ENCODE measurements at places on chromosomes 4 and X.

- DNase-seq, result no peak
These were observed 18.7 kb upstream of the ZNF157 start for GRCh38 chrX:47351706-47352105.

DNA sequence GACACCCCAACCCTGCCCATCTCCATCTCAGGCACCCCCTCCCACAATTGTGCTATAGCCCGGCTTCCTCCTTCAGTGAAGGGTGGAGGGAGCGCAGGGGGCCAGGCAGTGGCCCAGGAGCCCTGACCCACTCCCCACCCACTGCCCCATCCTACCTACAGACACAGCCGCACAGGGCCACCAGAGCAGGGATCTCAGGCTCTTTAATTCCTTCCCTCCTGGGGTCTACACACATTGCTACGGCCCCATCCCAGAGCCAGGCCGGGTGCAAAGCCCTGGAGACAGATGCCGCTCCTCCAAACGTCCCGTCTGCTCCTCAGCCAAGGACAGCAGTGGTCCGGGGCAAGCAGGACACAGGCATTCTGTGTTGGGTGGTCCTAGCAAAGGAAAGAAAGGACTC lies 12.8 kb upstream of the DUSP9 start:
- no peak for DNase-seq

- no peak for DNase-seq
These were observed 6.2 kb downstream of the MSX1 start for GRCh38 chr4:4865705-4866123.

GRCh38 chr4:155757745-155758265 lies 1.0 kb upstream of the GUCY1B1 start:
- DNase-seq, result no peak

GRCh38 chr4:180635281-180635680 lies 1607.9 kb upstream of the TENM3 start:
- no peak for DNase-seq

DNA sequence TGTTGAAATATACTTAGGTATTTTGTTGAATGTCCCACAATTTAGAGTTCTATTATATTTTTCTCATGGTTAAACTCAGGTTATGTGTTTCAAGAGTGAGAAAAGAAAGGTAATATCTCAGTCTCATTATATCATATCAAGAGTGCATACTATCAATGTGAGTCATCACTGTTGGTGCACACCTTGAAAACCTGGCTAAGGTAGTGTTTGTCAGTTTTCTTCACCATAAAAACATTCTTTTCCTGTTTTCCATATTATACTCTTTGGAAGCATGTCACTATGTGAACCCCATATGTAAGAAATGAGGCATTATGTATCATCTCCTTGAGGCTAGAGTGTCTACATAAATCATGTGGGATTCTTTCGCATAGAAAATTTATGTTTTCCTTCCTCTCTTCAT lies 307.6 kb upstream of the CTSO start:
- no peak for DNase-seq

- DNase-seq, result no peak
These were observed 989.7 kb downstream of the CCSER1 start for GRCh38 chr4:91116861-91117260.

DNA sequence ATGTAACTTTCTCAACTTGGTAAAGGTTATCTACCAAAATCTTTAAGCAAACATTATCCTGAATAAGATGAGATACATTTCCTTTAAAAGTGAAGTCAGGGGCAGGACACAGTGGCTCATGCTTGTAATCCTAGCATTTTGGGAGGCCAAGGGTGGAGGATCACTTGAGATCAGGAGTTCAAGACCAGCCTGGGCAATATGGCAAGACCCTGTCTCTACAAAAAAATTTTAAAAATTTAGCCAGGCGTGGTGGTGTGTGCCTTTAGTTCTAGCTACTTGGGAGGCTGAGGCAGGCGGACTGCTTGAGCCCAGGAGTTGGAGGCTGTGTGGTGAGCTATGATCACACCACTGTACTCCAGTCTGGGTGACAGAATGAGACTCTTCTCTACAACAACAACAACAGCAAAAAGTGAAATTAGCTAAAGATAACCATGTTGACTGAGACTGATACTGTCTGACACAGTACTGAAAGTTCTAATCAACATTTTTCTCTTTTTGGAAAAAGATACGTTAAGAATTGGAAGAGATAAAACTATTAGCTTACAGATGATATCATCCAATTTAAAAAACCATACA lies 4.9 kb downstream of the DCAF16 start:
- no peak for DNase-seq

DNA sequence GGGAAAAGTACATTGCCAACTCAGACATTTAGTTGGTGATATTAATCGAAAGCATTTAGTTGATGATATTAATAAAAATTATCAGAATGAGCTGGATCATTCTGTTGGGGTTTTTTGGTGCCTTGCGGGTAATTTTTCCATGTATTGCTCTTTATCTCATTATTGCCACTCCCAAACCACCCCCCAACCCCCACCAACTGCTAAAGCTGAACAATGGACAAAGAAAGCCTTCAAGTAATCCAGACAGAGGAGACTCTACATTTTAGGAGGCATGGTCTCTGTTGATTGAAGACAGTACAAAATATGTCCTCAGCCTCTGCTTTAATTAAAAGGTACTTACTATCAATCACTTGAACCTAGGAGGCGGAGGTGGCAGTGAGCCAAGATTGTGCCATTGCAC lies 22.5 kb downstream of the PDK3 start:
- DNase-seq, result no peak

- no peak for DNase-seq
These were observed 53.2 kb downstream of the ADGRA3 start for GRCh38 chr4:22462688-22463087.

DNA sequence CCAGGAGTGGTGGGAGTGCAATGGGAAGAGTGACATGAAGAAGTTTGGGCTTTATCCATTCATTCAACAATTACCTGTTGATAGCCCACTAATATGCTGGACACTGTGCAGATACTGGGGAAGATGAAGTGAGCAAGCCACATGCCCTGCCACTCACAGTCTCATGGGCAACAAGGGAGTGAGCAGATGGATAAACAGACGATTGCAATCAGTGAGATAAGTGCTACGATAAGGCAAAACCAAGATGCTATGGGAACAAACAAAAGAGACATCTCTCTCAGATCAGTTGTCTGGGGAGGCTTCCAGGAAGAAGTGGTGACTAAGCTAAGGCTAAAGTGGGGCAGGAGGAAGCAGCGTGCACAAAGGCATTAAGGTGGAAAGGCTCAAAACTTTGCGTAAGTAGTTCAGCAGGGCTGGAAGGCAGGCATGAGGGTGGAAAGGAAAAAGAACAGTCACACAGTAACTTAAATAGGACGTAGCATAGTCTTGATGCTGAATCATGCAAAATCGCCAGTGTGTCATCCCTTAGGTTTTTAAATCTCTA lies 31.7 kb downstream of the GAB3 start:
- no peak for DNase-seq

DNA sequence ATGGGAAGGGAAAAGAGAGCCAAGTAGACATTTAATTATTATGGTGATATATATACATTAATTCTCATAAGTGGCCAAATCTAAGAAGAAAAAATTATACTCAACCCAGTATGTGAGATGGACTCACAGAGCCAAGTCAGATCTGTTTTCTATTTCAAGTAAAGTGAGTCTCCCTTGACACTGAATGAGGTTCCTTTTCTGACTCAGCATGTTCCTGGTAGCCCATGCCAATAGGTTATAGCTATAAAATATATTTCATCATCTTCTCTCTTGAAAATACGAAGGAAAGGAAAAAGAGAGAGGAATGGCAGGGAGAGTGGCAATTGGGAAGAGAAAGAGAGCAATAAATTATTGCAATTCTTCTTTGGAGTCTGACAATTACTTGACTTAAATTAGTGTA lies 68.8 kb upstream of the GRIA2 start:
- no peak for DNase-seq

DNA sequence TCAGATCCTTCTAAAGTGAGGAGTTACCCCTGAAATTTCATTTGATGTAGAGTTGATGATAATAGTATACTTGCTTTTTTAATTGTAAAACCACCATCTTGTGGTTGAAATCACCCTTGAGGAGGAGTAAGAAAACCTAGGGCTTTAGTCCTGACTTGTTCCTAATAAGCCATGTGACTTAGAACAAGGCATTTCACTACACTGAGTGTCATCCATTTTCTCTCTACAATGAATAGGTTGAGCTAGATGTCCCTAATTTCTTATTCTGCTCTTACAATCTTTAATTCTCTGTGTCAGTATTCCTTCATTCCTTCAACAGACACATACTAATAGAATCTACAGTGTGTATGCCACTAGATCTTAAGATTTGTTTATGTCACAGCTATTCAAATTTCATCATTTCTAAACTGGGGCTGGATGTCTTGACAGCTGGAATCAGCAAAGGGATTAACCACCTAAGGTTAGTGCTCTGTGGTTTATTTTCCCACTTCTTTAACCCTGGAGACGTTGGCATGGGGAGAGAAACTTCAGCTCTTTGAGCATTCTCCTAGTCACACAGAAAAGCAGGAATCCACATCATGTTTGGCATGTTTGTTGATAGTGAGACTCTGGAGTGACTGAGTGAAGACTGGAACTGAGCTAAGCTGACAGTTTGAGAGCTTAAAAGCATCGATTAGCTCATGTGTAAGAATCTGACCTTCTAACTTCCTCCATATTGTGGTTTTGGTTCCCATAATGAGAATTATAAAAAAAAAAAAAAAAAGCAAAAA lies 246.3 kb downstream of the NDST4 start:
- no peak for DNase-seq

- DNase-seq, result no peak
These were observed 153.5 kb downstream of the SH3BGRL start for GRCh38 chrX:81355436-81355835.

DNA sequence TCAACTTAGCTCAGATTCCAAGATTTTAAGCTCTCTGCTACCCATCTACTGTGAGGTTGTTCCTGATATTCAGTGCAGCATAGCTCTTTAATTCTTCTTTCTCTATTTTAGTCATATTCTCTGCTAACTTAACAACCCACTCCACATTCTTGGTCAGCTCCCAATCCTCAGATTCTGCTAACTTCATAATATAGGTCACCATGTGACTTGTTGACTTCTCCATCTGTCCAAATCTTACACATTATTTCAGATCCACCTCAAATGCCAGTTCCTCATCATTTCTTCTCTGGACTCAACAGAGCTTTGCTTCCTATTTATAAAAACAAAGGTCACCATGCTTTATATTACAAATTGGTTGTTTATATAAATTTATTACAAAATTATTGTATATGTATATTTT lies 29.3 kb upstream of the RXFP1 start:
- DNase-seq, result no peak

- no peak for DNase-seq
These were observed 38.5 kb downstream of the SMAD1 start for GRCh38 chr4:145520172-145520571.

DNA sequence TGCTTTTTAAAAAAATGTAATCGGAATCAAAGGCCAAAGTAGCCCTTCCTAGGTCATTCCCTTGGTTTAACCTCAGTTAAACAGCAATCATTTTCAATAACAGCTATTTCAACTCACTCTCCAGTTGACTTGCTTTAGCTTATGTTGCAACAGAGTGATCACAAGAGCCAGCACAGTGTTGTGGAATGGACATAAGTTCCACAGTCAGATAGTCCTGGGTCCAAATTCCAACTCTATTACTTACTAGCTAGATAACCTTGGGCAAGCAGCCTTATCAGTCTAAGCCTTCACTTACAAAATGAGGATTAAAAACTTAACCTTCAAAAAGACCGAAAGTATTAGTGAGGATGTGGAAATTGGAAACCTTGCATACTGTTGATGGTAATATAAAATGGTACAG lies 9.2 kb upstream of the GPC3 start:
- no peak for DNase-seq

DNA sequence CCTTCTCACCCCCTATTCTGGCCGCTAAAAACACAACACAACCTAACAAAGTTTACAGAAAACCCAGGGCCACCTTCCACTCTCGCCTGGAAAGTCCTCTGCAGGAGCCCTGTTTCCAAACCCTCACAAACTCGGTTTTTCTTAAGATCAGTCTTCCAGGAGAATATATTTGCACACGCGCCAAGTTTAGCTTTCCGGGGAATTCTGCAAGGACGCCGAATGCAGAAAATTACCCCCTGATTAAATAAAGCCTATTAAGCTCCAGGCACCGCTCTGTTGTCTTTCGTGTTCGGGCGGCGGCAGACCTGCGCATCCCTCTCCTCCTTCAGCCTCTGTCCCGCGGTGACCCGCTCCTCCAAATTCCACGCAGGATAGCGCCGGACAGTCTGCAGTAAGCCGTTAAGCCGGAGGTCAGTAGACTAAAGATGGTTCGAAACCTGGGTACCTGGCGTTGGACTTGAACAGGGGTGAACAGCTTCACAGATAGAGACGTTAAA lies 5.0 kb downstream of the MSX1 start:
- DNase-seq, result peak; percentile 19

- DNase-seq, result peak; percentile 75
These were observed 205.1 kb downstream of the AWAT2 start for GRCh38 chrX:69844636-69845035.

- DNase-seq, result no peak
These were observed 38.3 kb downstream of the SEC24D start for GRCh38 chr4:118797558-118798142.

- no peak for DNase-seq
These were observed 36.9 kb downstream of the GABRA4 start for GRCh38 chr4:46956451-46956850.

GRCh38 chr4:151803246-151803645 lies 42.4 kb upstream of the GATB start:
- no peak for DNase-seq

GRCh38 chr4:80112236-80112635 lies 39.2 kb upstream of the ANTXR2 start:
- peak; percentile 82 for DNase-seq

DNA sequence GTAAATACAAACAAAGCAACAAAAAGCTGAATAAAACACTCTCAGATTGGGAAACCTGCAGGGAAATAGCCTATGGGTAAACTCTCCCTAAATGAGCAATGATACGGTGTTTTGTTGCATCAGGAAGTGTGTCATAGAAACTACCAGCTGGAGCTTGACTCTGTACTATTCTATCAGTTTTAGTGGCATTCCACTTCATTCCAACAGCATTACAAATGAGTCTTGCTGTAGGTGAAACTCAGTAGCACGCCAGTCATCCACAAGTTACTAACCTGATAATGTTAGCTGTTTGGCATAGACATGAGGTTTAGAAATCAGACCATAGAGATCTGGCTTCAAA lies 24.9 kb downstream of the FGFBP1 start:
- no peak for DNase-seq

GRCh38 chr4:74016068-74016467 lies 17.6 kb upstream of the CXCL5 start:
- DNase-seq, result no peak

DNA sequence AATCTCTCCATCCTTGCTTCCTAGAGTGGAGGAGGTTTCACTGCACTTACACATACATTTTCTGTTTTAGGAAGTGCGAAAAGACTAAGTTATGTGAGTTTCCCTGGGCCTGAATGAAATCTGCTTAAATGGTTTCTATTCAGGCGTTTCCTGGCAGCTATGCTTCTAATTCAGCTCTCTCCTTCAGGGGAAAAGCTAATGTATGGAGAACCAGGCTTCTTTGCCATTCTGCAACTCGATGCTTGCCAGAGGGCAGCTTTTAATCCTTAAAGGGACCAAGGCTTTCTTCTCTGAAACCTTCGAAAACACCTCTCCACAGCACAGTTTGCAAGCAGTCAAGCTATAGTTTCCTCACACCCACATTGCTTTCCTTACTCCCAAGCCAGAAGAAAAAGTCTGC lies 89.5 kb upstream of the ARX start:
- DNase-seq, result no peak

- no peak for DNase-seq
These were observed 113.2 kb downstream of the MFAP3L start for GRCh38 chr4:169912996-169913395.

- no peak for DNase-seq
These were observed 38.6 kb downstream of the TRPC5 start for GRCh38 chrX:112043997-112044396.
